ENCODE measurements at places on chromosomes 11 and 22.
A peak's percentile ranks its signal among the peaks of the same experiment; 100 is the strongest.

DNA sequence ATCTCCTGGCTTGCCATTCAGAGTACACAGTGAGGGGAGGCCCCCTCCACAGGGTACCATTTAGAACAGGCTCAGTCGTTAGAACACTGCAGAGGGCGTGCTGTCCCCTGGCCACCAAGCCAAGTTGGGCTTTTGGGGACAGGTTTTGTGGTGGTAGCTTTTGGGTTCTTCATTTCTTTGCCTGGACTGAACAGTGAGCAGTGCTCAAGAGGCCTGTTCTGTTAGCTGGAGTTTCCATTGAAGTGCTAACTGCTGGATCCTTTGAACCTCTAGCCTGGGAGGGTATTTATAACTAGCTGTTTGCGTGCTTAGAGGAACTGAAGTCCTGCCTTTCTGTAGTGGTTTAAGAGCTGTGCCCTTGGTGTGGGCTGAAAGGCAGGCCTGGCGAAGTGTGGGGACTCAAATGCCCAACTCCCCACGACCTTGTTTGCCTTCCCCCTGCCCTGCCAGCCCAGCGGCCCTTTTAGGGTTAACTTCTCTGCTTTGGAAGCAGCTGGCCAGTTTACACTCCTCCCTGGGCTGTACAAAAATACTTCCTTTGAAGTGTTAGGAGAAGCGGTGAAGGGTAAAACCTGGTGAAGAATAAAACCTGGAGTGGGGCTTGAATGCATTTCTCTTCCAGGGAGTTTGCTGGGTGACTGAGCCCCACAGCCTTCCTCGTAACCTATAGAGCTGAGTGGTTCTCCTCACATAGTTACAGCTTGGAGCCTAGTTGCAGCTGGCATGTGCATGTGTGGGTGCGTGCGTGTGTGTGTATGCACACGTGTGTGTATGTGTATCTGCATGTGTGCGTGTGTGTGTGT is 34.6 kb downstream of the ZNRF3 start:
- no peak for DNase-seq

GRCh38 chr11:6755303-6755952 is 16.3 kb downstream of the OR2AG2 start:
- DNase-seq: peak; percentile 21

GRCh38 chr11:12235947-12236743 is 125.8 kb downstream of the MICAL2 start:
- no peak for DNase-seq

- DNase-seq: no peak
Observed at GRCh38 chr11:124313849-124314248, at the start of gene OR8D1. Gene OR8D1 (minus strand): TSS chr11:124313949. CDS start chr11:124310766, 3,183 bp downstream.

DNA sequence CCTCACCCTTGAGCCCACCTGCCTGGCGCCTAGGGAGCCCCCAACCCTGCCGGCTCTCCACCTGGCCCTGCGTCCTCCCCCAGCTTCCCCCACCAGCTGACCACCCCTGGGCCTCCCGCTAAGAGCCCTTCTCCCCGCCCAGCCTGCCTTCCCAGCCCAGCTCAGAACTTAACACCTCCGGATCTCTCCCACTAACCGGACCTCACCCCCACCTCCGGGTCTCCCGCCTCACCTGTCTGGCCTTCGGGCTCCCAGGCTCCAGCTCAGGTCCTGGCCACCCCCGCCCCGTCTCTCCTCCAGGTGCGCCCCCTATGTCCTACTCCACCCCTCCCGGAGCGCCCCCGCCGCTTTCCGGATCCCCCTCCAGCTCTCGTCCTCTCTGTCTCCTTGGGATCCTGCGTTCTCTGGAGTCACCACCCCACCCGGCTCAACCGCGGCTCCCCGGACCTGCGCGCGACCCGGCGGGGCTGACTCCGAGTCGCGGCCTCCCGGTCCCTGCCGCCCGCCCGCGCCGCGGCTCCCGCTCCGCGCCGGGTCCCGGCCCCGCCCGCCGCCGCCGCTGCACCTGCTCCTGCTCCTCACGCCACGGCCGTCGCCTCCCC is at the start of gene KCNJ11:
TSS of gene KCNJ11 (minus strand) at position 51 of the 602 bp plus-strand sequence. CDS start 568 bp downstream, outside the sequence.
- DNase-seq: peak; percentile 40

GRCh38 chr11:61507962-61508861 is at the start of gene LRRC10B:
Gene LRRC10B (plus strand): TSS chr11:61508749. CDS start chr11:61508999, 250 bp downstream.
- no peak for DNase-seq

DNA sequence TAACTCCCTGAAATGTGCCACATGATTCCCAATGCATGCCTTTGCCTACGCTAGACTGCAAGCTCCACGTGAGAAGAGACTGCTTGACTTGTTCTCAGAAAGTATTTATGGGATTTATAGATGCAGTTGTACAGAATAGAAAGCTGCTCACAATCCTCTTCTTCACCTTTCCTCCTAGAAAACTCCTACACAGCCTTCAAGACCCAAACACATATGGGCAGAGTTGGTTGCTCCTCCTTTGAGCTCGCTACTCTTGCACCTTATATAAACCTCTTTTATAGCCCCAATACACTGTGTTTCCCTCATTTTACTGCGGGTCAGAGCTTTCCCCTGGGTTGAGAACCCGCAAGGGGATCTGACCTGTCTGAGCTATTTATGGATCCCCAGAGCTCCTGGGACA is 16.4 kb downstream of the C1QTNF6 start:
- no peak for DNase-seq

GRCh38 chr22:27492566-27493201 is 308.9 kb downstream of the MN1 start:
- DNase-seq: no peak

DNA sequence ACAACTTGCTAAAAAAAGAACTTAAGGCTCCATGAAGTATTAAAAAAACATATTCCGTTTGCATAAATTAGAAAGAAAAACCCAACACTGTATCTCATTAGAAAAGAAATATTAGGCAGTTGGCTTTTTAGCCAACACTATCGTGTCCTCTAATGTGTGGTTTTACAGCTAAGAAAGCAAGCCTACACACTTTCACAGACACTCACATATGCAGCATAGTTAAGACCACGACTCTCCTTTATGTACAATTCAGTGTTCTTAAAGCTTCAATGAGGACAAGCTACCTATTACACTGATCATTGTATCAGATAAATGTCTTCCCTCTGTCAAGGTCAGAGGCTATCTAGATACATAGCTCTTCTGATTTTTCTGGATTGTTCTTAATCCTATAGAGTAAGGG is 80.1 kb downstream of the PICALM start:
- no peak for DNase-seq

DNA sequence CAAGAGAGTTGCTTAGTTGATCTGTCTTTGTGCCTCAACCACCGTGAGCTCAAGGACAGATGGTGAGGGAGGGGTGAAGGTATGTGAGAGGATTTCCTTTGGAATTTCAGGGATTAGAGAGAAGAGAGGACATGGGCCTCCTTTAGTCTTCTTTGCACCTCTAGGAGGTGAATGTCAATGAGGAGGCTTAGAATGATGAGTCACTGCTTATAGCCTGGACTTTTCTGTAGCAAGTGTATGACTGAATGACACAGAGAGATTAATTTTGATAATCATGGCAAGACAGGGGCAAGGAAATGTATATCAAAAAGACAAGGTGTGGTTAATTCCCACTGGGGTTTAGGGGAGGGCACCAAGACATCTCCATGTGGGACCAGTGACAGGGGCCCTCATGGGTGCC is 947.3 kb upstream of the TENM4 start:
- no peak for DNase-seq

- DNase-seq: no peak
Observed at GRCh38 chr22:20206709-20207215, 55.9 kb upstream of the CCDC188 start.

GRCh38 chr11:94417386-94417987 is 16.3 kb upstream of the GPR83 start:
- DNase-seq: no peak

- no peak for DNase-seq
Observed at GRCh38 chr11:121473064-121473777, 20.5 kb upstream of the SORL1-AS1 start.

GRCh38 chr22:48873191-48873520 is 954.5 kb downstream of the BRD1 start:
- no peak for DNase-seq

DNA sequence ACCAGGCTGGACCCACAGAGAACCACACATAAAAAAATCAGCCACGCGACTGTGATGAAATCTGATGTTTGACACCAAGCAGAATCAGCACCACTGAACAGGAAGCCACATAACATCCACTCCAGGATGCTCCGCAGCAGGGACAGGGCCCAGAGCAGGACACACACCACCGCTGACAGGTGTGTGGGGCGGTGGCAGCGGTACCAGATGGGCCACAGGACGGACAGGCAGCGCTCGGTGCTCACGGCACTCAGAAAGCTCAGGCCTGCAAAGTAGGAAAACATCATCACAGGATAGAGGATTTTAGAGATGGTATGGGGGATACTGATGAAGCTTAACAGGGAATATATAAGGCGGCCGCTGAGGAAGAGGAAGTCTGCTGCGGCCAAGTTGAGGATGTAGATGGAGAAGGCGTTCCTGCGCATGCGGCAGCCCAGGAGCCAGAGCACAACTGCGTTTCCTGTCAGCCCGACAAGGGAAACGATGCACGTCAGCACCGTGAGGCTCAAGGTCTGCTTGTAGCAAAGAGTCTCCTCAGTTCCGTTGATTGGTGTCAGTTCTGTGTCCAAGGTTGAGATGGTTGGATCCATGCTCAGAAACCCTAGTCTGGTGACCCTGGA is 4.9 kb downstream of the MRGPRX1 start:
- DNase-seq: no peak

DNA sequence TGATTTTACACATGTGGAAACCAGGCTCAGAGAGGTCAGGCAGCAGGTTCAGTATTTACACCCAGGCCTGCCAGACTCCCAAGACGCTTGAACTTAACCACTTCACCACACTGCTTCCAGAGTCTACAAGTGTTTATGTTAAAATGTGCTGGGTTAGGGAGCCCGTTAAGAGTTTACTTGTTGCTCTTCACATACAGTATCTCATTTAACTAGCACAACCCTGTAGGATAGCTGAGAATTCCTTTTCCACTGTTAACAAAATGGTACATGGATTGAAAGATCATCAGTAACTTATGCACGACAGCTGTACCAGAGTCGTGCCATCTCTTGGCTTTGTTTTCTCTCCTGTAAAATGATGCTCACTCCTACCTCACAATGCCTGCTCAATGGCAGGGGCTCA is 2.9 kb downstream of the SMCO4 start:
- no peak for DNase-seq

- DNase-seq: peak; percentile 85
Observed at GRCh38 chr11:73982990-73983740, 522 bp upstream of the UCP2 start.

GRCh38 chr11:126450198-126450597 is 94.7 kb downstream of the ST3GAL4 start:
- no peak for DNase-seq

DNA sequence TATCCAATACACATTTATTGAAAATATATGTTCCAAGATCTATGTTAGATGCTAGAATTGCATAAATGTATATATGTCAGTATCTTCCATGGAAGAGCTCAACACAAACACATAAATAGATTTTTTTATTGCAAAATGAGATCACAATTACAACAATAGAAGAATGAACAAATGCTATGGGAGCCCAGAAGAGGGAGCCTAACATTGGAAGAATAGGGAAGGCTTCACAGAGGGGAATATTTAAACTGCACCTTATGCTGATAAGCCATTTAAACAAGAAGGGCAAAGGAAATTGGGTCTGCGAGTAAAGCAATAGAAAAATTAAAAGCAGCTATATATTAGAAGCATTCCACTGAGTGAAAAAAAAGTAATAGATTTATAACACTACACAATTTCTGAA is 96.1 kb upstream of the LRRC55 start:
- DNase-seq: no peak

- no peak for DNase-seq
Observed at GRCh38 chr11:38131535-38131934, 1533.5 kb upstream of the RAG2 start.

DNA sequence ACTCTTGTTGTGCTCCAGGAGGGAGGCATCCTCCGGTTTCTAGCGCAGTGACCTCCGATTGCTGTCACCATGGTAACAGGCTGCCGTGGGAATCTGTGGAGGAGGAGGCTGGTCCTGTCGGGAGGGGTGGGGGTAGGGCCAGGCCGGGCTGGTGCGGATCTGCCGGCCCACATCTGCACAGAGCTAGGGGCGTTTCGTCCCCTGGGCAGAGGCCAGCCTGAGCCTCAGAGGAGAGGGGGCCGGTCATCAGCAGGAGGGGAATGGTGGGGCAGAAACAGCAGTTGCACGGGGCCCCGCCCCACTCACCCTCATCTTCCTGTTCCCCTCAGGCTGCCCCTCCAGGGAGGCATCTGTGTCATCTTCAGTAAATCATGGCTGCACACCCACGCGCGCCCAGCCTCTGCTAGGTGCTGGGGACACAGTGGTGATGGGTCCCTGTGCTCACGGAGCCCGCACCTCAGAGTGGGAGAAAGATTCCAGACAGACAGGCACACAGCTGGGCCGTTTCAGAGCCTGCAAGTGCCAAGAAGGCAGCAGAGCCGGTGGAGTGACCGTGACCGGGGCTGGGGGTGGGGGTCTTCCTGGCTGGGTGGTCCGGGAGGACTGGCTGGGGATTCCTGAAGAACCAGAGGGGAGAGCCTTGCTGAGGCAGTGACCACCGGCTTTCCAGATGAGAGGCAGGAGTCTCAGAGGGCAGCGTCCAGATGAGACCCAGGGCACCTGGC is 120.5 kb downstream of the CACNA1I start:
- DNase-seq: no peak

GRCh38 chr11:130215531-130216220 is 56.1 kb downstream of the ST14 start:
- no peak for DNase-seq

GRCh38 chr11:9943386-9944110 is 279.7 kb downstream of the SWAP70 start:
- DNase-seq: no peak

DNA sequence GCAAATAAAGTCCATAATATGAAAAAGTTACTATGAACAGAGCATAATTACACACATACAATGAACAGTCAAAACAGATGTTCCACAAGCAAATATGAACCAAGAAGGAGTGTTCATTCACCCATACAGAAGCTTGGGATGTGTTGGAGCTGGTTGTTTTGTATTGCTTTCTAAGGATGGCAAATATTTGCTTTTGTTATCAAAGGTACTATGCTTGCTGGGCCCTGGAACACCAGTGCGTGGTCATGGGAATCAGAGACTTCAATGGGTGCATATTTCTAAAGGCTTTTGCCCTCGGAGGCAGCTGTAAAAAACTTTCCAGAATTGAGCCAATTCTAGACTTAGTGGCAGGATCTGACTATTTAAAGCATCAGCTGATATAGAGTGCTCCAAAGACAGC is 85.1 kb downstream of the BARX2 start:
- DNase-seq: no peak

DNA sequence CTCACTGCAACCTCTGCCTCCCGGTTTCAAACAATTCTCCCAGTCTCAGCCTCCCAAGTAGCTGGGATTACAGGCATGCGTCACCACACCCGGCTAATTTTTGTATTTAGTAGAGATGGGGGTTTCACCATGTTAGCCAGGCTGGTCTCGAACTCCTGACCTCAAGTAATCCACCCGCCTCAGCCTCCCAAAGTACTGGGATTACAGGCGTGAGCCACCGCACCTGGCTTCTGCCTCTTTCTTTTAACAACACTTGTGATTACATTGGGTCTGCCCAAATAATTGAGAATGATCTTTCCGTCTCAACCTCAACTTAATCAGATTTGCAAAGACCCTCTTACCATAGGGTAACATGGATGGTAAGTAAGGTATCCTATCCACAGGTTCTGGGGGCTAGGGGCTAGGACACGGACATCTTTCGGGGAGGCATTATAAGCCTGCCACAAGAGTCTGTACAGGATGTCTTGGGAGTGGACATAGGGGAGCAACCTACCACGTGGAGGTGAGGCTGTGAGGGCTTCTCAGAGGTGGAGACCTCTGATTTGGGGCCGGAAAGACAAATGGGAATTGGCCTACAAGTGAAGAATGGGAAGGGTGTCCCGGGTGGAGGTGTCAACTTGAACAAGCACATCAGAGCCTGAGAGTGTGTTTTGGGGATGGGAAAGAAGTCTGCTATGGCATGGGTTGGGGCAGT is 2.7 kb upstream of the CBX6 start:
- DNase-seq: no peak

Measured in effector CD8-positive, alpha-beta T cell (primary cell).